Hindlimb muscle (tissue), 1 donor: ENCODE measurements at places on chromosomes 5 and 9. TPM values are rescaled to one million over a fixed set of nuclear protein-coding genes. Genes with fewer than 3 reads are reported as not detected.
A peak's percentile ranks its signal among the peaks of the same experiment; 100 is the strongest.

The GLRA1 gene
- not detected for polyA plus RNA-seq

DNA sequence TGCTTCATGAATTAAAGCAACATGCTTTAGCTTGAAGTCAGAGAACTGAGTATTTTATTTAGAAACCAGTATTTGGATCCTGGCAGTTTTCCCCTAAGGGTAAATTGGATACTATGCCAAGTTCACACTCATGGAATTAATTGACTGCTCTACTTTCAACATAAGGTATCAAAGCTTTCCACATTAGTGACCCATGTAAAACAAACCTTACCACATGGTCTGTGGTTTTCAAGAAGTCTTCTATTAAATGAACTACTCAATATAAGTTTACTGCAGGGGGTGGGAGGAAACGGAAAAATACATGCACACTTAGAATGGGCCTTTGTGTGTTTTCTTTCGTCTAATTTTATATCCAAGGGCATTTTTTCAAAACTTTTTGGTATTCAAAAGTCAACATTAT, 232.0 kb upstream of the FBXL7 start:
- no peak for DNase-seq

The LURAP1L gene
- 13.2 TPM for polyA plus RNA-seq

DNA sequence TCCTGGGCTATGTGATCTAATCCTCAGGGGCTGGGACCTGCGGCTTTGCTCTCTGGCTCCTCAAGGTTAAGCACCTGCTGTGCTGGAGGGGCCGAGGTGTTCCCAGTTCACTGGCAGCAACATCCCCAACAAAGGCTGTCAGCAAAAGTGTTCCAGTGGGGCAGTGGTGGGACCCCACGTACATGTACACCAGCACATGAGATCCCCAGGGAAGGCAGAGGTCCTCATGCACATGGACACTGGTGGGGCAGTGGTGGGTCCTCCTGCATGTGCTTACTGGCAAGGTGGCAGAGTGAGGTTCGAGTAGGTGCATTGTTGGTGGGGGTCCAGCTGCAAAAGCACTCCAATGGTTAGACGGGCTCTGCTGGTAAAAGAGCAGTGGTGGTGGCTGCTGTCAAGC, 255.6 kb upstream of the MPDZ start:
- no peak for DNase-seq

GRCh38 chr5:144028058-144028457, 142.4 kb downstream of the YIPF5 start:
- peak; percentile 86 for DNase-seq

The UNC13B gene
- polyA plus RNA-seq = 24.1 TPM
